Central memory CD4-positive, alpha-beta T cell (primary cell): ENCODE measurements at places on chromosomes 1 and 21.

DNA sequence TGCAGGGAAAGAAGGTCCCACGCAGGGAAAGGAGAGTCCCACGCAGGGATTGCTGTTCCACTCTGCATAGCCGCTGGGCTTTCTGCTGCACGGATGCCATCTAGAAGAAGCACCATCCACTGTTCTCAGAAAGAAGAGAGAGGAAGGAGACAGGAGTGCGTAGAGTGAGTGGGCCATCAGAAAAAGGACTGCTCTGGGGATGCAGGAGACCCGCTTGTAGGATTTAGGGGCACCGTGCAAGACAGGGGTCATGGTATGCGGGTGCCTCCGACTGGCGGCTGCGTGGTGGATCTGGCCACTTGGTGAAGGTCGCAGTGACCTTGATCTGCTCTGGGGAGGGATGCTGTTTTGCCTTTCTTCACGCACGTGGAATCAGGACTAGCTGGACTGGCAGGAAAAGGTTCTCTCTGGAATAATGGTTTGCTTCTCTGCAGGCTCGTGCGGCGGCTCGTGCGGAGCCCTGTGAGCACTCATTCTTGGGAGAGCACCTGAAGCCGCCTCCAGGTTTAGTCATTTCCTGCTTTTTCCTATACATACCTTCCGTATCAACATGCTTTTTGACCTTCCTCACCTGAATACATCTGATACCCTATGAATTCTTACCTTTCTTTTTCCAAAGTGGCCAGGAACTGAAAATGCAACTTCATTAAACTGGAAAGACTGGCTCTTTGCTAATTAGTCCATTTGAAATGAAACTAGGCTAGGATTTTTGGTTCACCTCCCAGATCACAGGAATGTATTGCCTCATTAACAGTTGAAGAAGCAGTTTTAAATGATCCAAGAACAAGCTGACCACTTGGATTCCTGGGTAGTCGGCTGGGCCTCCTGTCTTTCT is 181.6 kb downstream of the KIF26B start:
- no peak for DNase-seq

DNA sequence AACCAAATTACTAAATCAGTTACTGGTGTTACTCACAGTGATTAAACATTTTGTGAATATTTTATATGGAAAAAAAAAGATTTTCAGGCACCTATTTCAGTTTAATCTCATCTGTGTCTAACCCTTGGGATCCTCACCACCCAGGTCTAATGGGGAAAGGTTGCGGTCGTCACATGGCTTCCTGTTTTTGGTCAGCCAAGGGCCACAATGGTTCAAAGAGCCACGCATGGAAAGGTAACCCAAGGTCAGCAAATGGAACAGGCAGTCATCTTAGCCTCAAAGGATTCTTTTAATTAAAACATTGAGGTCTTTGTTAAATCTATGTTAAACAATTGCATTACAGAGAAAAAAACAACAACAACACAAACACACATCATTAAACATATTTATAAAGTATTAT is 21.9 kb downstream of the SRSF4 start:
- no peak for DNase-seq

GRCh38 chr1:159188375-159188788 is 16.3 kb upstream of the ACKR1 start:
- no peak for DNase-seq

GRCh38 chr1:56406821-56407220 is 172.5 kb downstream of the PLPP3 start:
- DNase-seq = no peak

DNA sequence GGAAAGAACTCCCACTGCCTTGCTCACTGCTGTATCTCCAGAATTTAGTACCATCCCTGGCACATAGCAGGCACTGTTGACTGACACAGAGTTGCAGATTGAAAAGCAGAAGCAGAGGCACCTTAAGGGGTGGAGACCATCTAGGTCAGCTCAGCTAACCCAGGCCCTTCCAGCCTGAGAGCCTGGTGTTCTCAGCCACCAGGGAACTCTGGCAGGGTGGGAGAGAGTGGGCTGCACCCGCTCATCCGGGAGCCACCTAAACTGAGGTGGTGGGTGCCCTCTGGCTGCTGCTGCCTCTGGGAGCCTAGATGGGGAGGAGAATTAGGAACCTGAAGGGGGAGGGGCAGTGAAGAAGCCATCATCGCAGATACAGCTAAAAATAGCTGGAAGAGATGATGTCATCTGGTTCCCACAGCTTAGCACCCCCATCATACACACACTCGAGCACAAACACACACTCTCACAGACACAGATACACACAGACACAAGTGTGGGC is 1.5 kb upstream of the TSPAN1 start:
- DNase-seq = no peak

GRCh38 chr1:153565529-153566374 is at the start of gene S100A2:
Gene S100A2 (minus strand): TSS chr1:153565844. CDS start chr1:153563877, 1,967 bp downstream.
- DNase-seq = no peak

GRCh38 chr1:215228193-215228592 is 145.7 kb downstream of the KCNK2 start:
- no peak for DNase-seq

DNA sequence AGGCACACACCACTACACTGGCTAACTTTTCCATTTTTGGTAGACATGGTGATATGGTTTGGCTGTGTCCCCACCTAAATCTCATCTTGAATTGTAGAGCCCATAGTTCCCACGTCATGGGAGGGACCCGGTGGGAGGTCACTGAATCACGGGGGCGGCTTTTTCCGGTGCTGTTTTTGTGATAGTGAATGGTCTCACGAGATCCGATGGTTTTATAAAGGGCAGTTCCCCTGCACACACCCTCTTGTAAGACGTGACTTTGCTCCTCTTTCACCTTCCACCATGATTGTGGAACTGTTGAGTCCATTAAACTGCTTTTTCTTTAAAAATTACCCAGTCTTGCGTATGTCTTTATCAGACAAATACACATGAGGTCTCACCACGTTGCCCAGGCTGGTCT is 1.3 kb upstream of the FTCD start:
- no peak for DNase-seq

- no peak for DNase-seq
These were observed 10.6 kb upstream of the COL6A1 start for GRCh38 chr21:45970674-45971615.

DNA sequence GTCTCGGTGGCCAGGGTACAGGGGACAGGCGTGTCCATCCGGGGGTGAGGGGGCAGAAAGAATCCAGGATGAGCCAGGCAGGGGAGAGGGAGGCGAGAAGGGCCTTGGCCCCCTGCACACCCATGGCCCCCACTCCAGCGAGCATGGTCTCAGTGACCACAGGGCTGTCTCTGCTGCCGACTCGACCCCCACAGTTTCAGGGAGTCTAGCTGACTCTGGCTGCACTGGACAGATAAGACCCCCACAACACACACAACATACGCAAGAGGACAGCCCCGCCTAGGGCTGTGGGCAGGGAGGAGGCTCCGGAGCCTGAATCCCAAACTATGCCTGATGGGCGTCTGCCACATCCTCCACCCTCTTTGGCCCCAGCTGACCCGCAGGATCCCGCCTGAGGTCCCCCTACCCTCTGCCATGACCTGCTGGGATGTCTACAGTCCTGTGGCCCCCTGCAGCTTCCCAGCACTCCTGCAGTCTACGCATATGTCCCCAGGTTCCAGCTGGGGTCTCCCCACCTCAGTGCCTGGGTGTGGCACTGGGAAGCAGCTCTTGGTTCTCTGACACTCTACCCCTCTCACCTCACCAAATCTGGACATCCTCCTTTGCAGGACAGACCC is 22.0 kb downstream of the WNT9A start:
- DNase-seq = no peak

GRCh38 chr1:11839727-11840705 is 7.6 kb downstream of the NPPA start:
- no peak for DNase-seq

DNA sequence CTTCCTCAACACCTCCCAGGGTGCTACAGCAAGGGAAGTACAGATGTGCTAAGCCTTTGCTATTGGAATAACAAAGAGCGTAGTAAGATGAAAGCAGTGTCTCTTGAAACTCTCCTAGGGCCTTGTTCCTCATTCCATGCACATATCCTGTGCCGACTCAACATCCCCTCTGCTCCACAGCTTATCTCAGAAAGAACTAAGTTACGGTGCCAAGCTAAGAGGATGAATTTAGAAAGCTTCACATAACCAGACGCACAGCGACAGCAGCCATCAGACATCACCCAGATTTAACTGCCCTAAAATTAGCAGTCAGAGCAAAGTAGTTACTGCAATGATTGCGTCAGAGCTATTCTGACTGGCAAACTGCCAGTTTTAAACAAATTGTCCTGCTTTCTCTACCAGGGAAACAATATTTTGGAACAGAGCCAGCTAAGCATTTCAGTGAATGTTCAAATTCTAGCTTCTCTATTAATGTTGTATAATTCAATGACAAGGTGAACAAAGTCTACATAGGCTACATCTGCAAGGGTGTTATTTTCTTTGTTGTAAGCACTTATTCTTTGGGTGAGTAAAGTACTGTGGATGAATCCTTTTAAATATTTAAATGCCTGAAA is 9.5 kb downstream of the SIPA1L2 start:
- no peak for DNase-seq

GRCh38 chr21:37564924-37565529 is 198.5 kb downstream of the DYRK1A start:
- no peak for DNase-seq

DNA sequence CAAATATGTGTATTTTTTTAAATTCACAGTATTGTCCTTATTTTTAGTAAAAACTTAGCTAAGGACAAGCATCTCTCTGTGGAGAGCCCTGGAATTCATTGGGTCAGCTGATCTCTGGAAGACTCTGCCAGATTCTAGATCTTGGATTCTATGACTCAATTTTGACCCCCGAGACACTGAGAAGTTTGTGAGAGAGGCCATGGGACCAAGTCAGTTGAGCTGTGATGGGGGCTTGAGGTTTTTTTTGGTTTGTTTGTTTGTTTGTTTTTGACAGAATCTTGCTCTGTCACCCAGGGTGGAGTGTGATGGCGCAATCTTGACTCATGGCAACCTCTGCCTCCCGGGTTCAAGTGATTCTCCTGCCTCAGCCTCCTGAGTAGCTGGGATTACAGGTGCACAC is 13.5 kb downstream of the SHISA4 start:
- DNase-seq = no peak

DNA sequence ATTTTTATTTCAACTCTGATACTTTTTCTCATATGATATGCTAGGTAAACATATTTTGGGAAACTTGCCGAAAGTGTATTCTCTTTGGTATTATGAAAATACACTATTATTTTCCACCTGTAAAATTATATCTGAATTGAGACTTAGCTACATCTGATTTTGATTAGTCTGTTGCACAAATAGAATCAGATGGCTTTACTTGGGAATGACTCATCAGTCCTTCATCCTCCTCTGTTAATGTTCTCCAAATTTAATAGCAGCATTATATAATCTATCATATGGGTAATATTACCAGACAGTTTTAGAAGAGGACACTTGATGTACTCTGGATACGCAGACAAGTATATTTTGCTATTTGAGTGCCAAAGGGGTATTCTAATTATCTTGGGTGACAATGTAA is 245.3 kb downstream of the CTH start:
- no peak for DNase-seq

GRCh38 chr21:24163539-24163938 is 1443.7 kb downstream of the MRPL39 start:
- DNase-seq = no peak

- no peak for DNase-seq
These were observed 11.4 kb downstream of the SOX13 start for GRCh38 chr1:204084247-204084772.

- DNase-seq = no peak
These were observed 400.4 kb upstream of the PLXNA2 start for GRCh38 chr1:208644401-208645160.

- DNase-seq = no peak
These were observed 47.3 kb upstream of the LYPLAL1 start for GRCh38 chr1:219126377-219126776.
